Activated CD4-positive, CD25-positive, alpha-beta regulatory T cell treated with anti-CD3 and anti-CD28 coated beads, Interleukin-2, amount 50 U/mL, for 16 hours (primary cell): ENCODE measurements at places on chromosomes 3 and 15.

GRCh38 chr15:47715856-47716445 lies 1.4 kb upstream of the SEMA6D start:
- DNase-seq, result no peak

- no peak for DNase-seq
Observed at GRCh38 chr3:89441141-89441540, 333.7 kb downstream of the EPHA3 start.

DNA sequence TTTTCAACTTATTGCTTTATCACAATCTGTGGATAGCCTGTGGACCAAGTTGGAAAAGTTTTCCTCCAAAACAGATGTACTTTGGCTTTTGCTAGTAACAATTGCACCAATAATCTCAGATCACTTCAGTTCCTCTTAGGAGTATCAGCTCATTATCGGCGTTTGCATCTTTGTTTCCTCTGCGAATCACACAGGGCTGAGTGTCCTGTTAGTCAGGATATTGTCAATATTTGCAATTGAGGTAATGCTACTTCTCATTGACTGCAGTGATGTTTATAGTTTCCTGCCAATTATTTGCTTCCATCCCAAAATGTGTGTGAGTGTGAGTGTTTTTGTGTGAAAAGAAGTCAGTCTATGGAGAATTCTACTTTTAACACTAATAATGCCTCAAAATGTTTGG lies 545.0 kb downstream of the SI start:
- DNase-seq, result no peak

- no peak for DNase-seq
Observed at GRCh38 chr15:35934383-35935049, 388.6 kb upstream of the DPH6 start.

- no peak for DNase-seq
Observed at GRCh38 chr3:139304383-139304782, 39.4 kb upstream of the MRPS22 start.

DNA sequence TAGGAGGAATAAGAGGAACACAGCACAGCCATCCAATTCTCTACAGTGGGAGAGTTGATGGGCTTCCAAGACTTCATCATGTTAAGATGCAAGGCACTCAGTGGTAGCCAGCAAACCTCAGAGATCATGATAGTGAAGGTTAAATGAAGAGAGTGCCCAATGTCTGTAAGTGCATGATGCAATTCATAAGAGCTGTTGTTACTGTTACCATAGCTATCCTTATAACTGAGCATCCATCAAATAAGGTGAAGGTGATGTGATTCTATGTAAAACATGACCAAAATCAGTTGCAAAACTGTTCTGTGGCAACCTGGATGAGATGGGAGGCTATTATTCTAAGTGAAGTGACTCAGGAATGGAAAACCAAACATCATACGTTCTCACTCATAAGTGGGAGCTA lies 289.7 kb downstream of the MAGI1 start:
- no peak for DNase-seq

- no peak for DNase-seq
Observed at GRCh38 chr3:29515451-29515850, 234.6 kb downstream of the RBMS3 start.

GRCh38 chr15:88980498-88980897 lies 67.3 kb upstream of the MFGE8 start:
- DNase-seq, result no peak

DNA sequence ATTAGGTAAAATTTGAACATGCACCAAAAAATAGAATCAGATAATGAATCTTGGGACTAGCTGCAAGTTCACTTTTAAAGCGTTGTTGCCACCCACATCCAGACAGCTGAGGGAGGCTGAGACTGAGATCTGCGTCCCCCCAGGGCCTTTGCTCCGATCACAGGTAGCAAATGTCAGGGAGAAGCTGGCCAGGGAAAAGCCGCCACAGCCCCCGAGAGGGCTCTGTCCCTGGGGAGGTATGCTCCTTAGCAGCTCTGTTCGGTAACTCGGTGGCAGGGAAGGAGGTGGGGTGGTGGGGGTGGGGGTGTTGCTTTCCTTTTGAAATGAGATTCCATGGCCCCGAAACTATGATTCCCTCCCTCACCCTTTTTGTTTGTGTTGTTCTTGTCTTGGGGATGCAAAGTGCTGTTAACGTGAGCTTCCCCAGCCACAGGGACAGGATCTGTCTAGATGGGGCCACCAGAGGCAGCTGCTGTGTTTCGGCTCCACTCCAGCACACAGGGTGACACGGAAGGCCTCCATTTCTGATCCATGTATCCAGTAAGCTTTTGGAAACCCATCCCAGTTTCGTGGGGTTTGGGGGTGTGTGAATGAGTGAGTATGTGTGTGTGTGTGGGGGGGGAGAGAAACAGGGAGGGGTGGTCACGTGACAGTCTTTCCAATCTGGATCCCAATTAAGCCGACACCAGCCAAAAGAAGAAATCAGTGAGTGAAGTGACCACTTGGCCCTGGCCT lies 1.1 kb upstream of the MINAR1 start:
- DNase-seq, result no peak

DNA sequence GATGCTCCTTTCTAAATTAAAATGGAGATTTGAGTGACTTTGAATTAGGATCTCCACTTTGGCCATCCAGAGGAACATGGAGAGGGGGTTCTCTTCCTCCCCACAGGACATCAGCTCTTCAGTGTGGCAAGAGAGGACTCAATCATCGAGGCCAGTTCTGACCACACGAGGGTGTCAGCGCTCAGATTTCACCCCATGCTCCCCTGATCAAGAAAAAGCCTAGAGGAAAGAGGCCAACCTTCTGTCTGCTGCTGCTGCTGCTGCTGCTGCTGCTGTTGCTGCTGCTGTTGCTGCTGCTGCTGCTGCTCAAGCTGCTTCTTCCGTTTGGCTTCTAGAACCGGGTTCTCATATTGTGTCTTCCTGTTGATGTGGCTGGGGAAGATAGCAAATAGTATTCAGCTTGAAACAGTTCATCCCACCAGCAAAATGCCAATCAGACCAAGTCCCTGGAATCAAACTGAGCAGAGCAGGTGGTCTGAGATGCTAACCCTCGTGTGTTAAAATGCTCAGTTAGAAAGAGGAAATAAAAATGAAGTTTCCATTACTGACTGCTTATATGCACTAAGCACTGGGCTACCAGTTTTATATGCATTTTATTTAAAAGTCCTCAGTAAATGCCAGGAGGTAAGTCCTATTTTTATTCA lies 599.0 kb downstream of the MAGI1 start:
- no peak for DNase-seq

DNA sequence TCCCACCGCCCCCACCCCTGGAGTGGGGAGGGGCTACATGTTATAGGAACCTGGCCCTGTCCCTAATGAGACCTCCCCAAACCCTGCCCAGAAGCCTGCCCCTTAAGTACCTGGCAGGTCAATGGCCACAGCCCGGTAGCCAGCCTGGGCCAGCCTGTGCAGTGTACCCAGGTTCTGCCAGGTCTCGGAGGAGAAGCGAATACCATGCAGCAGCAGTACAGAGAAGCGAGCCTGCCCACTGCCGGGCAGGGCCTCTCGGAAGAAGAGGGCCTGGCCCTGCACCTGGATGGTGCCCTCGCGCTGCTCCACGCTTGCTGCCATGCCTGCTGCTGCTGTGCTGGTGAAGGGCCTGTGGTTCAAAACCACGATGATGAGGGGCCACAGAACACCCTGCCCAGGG lies 2.5 kb downstream of the ABHD14B start:
- no peak for DNase-seq

GRCh38 chr3:34419801-34420200 lies 621.4 kb downstream of the PDCD6IP start:
- no peak for DNase-seq

GRCh38 chr15:99416191-99417188 lies 149.3 kb upstream of the MEF2A start:
- DNase-seq, result no peak

GRCh38 chr15:39639037-39639436 lies 58.2 kb downstream of the THBS1 start:
- DNase-seq, result no peak

GRCh38 chr3:120144267-120144666 lies 50.0 kb upstream of the GSK3B start:
- DNase-seq, result no peak

DNA sequence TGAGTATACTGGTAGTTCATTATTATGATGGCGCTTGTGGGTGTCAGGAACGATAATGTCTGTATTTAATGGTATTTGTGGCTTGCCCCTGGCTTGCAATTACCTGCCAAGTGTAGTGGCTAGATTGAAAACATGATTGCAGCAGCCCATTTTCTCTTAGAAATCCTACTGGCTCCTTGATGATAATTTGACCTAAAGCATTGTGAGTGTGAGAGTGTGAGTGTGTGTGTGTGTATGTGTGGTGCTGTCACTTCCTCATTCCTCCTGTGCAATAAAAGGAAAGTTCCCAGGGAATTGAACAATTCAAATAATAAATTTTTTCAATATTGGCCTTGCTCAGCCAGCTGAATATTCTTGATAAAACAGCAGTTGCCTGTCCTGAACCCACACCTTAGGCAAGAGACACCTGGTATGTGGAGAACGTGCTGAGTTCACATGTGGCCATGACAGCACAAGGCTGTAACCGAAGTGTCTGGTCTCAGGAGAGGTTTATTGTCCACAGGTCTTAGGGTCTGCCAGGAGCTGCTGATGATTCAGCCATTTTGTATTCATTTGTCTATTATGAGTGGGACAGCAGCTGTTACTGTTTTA lies 193.3 kb downstream of the CD47 start:
- no peak for DNase-seq

DNA sequence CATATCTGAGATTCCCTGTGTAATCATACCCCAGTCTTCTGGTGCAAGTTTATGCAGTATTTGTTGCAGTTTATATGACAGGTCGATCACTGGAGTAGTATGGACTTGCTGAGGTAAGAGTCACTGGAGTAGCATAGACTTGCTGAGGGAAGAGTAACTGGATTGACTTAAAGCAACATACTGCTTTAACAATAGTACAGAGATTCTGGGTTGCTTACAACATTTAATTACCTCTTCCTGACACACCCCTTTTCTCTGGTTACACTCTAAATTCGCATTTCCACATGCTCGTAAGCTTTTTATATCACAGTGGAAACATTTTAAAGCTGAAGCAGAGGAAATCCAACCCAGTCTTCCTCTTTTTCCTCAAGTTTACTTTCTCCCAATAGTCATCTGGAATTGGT lies 11.8 kb downstream of the AAGAB start:
- no peak for DNase-seq

GRCh38 chr15:65389226-65389625 lies 11.4 kb upstream of the IGDCC3 start:
- DNase-seq, result no peak

GRCh38 chr3:14262212-14262611 lies 83.6 kb downstream of the LSM3 start:
- no peak for DNase-seq

DNA sequence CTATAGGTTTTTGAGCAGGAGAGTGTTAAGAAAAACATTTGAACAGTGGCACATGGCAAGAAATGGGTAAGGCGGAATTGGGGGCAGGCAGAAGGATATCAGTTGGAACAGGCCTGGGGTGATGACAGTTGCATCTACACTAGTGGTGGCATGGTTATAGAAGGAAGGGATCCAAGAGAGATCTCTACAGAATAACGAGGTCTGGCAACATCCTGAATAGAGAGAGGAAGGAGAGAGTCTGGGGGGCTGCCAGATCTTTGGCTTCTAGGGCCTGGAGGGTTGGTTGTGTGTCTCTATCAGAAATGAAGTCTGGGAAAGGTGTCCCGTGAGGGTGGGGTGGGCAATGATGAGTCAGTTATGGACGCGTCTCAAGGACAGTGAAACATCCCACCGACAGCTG lies 26.3 kb downstream of the FSTL1 start:
- no peak for DNase-seq

DNA sequence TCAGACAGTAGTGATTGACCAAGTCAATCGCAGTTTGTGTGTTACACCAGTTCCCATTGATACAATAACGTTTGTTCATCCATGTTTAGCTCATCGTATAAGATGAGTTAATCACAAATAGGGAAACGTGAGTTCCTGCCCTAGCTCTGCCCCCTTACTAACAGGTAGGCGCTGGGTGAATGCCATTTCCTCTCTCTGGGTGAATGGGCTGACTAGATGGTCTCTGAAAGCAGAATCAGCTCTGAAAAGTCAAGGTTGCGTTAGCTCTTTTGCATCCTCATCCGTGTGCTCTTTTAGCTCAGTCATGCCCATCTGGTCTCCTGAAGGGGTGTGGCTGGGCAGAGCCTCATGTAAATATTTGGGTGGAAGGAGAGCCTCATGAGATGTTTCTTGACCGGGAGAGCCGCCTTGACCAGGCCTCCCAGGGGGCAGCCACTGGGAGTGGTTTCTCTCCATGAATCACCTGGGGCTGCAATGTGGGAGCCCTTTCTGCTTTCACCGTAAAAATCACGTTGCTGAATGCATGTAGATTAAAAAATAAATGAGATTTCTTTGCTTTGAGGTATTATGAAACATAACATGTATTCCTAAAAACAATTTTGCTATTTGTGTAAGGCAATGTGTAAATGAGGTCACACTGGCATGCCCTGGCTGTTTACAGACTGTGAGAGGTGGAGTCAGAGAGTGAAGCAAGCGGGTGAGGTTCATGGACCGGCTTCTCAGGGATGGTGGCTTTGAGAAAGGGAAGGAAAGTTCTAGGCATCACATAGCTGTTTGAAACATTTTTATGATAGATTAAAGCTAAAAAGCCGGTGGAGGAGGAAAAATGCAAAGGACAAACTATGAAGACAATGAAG lies 108.4 kb upstream of the RASGRP1 start:
- no peak for DNase-seq

DNA sequence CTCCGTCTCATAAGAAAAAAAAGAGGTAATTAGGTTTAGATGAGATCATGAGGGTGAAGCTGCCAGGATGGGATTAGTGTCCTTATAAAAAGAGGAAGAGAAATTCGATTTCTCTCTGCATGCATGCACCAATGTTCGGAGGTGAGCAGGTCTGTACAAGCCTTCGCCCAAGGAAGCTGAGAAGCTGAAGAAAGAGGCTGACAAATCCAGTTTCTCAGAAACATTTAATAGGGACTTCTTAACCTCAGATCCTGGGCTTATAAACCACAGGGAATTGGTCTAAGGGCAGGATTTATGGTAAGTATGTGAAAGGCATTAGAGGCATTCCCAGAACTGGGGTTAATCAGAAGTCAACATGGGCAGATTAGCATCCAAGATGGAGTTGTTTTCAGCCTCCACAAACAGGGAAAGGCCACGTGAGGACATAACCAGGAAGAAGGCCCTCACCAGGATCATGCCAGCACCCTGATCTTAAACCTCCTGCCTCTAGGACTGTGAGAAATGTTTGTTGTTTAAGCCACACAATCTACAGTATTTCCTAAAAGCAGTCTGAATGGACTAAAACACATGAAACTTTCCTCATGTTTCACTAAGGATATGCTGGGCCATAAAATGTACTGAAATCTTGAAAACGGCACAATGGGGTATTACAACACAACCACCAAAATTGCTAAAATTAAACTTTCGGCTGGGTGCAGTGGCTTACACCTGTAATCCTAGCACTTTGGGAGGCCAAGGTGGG lies 11.3 kb downstream of the SHISA5 start:
- no peak for DNase-seq
